ELR (cell line): ENCODE measurements at places on chromosomes 2 and 18.

GRCh38 chr2:159225025-159226016 is 61.2 kb downstream of the WDSUB1 start:
- no peak for DNase-seq

- DNase-seq: no peak
Observed at GRCh38 chr2:230870544-230871360, 6.0 kb downstream of the ITM2C start.

GRCh38 chr2:142938240-142938639 is 60.8 kb downstream of the KYNU start:
- no peak for DNase-seq

DNA sequence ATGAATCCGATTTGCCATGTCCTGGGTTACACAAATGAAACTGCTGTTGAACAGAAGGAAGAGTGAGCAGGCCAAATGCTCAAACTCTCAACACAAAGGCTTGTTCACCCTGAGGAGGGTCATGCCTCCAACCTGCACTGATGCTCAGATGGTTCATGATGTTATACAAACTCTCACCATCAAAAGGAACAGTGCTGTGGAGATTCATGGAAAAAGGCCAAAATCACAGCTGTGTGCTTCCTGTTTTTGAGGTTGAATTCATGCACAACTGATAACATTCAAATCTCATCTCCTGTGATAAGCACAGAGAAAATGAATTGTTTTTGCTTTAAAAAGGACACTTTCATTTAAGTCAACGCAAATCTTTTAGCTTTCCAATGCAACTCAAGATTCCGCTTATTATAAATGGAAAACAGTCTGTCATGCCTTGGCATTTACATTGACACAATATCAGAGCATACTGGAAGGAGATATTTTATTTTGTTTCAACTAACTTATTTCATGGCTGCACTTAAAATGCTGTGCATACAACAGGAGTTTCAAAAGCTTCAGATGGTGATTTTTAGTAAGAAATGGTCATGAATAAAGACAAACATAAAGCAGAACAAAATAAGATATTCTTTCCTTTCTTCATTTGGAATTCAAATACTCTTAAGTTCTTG is 22.2 kb upstream of the TTN start:
- DNase-seq: peak; percentile 28

- DNase-seq: peak; percentile 41
Observed at GRCh38 chr2:198930170-198930569, 527.6 kb downstream of the SATB2 start.

DNA sequence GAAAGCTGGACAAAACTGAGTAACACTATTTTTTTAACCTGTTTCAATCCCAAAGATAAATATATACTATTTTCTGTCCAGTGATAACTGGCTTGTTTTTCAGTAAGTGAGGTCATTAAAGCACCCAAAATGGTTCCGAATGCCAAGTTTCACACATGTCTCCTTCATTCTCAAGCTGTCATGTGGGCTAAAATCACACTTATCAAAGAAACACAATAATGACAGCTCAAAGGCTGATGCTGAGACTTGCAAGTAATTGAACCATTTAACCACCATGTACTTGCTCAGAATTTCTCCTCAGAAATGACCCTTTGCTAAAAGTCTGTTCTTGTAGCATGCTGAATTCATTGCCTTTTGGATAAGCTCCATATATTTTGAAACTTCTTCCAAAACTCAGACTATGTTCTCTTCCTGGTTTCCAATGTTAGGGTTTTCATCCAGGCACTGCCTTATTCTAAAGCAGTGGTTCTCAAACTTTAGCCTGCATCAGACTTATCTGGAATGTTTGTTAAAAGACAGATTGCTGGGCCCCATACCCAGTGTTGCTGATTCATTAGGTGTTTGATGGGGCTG is 149.8 kb downstream of the VWC2L start:
- no peak for DNase-seq
